ENCODE measurements at places on chromosomes 7 and 10.

- no peak for DNase-seq
Observed at GRCh38 chr10:119025336-119025735, 4.2 kb upstream of the NANOS1 start.

DNA sequence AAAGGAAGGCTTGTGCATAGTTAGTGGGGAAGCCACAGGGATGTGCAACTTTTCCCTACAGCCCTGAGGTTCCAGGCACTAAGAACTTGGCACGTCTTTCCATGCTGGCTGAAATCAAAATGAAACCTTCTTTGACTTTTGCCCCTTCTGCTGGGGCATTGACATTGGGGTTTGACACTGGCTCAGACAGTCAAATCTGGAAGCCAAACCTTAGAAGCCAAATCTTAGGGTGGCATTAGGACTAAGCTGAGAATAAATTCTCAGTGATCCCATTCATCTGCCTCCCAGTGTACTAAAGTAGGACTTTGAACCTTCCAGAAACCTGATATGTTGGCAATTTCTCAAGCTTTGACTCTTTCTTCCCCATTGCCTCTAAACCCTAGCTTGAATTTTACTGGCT lies 31.3 kb upstream of the INSYN2A start:
- no peak for DNase-seq

GRCh38 chr7:157656195-157656769 lies 319.5 kb downstream of the DNAJB6 start:
- DNase-seq, result no peak

DNA sequence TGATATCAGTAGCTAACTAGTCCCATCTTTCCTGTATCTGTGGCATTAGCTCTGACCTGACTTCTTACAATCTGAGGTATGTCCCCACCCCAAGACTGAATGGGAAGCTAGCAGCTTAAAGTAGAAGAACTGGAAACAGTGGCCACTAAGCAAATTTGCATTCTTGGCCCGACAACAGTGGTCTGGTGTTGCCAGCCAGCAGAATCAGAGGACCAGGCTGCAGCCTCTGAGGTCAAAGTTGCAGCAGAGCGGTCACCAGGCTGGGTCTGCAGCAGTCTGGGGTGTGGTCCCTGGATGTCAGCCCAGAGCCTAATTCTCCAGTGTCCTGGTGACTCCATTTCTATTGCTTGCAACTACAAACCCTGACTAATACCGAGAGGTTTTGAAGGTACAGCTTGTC lies 26.3 kb downstream of the FAM107B start:
- no peak for DNase-seq

DNA sequence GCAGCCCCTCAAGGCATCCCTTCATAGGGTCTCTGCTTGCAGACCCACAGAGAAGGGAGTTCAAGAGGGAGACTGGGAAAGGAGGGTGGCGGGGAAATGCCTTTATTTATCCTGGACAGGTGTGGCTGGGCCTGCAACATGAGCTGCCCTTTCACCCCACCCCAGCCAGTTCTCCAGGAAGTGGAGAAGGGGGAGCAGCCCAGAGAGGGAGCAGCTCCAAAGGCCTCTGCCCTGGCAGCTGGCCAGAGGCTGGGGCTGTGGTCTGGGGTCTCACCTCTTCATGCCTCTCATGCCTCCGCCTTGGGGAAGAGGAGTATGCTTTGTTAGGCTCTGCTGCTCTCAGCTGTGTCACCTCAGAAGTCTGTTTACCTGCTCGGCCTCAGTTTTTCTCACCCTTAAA lies 3.1 kb downstream of the LDB3 start:
- DNase-seq, result no peak

- DNase-seq, result no peak
Observed at GRCh38 chr7:4712281-4713182, 30.4 kb downstream of the FOXK1 start.

- DNase-seq, result no peak
Observed at GRCh38 chr10:77043420-77043763, 594.2 kb downstream of the KCNMA1 start.

- no peak for DNase-seq
Observed at GRCh38 chr7:70679661-70680060, 452.3 kb upstream of the GALNT17 start.

GRCh38 chr7:106102387-106102966 lies 9.6 kb downstream of the SYPL1 start:
- no peak for DNase-seq

- no peak for DNase-seq
Observed at GRCh38 chr7:31445686-31446355, 68.1 kb upstream of the ITPRID1 start.

DNA sequence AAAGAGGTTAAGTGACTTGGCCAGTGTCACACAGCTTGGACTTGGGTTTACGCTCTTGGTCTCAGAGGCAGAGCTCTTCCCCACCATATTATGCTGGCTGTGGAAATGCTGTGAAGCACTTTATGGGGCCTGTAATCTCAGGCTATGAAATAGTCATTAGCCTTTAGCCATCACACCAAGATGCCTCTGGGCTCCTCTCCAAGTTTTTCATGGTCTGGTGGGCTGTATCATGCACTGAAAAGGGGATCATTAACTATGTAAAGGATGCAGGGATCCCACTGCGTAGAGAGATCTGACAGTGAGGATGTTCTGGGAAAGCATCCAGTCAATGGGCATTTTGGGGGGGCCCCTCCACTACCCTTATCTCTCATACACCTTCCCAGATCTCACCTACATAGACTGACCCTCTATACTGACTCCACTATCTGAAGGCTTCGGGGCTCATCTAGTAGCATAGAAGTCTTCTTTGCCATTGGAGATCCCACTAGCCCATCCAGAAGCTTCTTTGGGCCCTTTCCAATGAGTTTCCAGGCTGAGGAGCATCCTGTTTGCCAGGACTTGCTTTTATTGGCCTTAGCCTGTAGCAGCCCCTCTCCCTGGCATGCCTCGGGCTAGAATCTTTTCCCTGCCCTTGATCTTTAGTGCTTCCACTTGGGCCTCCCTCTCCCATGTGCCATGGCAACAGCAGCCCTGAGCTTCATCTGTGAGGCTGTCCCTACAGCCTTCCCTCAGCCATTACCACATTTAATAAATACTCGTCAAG lies 19.6 kb downstream of the FRMPD2 start:
- DNase-seq, result no peak

GRCh38 chr10:87842220-87842641 lies 21.1 kb downstream of the KLLN start:
- DNase-seq, result no peak

DNA sequence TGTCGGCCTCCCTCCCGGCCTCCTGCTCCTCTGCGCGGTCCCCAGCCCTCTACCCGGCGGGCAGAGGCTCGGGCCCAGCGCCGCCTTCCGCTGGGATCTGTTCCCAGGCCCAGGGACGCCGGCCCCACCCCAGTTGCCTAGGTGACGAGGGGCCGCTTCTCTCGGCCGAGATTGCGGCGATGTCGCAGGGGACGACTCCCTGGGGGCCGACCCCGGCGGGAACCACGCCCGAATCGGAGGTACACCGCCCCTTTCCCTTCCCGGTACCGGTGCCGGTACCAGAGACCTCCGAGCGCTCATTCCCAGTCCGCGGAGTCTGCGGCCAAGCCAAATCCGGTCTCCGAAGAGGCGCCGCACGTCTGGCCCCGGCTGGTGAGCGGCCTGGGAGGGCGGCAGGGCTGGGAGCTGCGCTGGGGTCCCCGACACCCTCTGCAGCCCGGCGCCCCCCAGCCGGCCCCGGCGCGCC lies at the start of gene CABCOCO1:
CABCOCO1 (plus strand) TSS at position 136 of the 466 bp plus-strand sequence; CDS start at position 180, 44 bp downstream.
- DNase-seq, result no peak

- DNase-seq, result no peak
Observed at GRCh38 chr10:61942604-61943461, 41.3 kb downstream of the ARID5B start.

DNA sequence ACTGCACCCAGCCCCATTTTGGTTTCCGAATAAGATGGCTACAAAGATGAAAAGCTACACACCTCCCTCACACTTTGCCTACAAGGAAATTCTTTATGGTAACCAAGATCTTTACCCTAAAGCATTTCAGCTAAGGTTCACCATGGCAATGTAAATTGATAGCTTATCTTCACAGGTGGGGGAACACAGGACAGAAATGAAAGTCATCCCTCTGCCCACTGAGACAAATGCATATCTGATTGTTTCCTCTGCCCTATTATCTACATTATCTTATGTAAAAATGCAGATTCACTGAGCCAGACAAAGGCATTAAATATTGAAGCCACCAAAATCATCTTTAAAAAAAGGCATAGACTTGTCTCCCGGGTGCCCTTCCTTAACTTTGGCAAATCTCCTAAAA lies 3.2 kb upstream of the TMEM139 start:
- no peak for DNase-seq

DNA sequence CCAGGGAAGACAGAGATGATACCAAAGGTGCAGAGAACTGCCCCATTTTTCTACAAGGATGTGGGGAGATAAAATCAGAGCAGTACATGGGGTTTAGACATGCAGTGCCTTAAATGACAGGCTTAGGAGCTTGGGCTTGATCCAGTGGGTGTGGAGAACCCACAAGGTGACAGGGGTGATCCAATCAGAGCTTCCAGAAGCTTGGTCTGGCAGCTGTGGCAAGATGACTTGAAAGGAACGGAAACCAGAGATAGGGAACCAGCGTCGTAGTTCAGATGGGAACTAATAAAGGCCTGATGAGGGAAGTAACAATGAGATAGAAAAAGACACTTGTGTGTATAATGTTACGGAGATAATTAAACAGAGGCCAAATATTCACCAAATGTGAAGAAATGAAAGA lies 80.7 kb downstream of the SLC37A3 start:
- no peak for DNase-seq

DNA sequence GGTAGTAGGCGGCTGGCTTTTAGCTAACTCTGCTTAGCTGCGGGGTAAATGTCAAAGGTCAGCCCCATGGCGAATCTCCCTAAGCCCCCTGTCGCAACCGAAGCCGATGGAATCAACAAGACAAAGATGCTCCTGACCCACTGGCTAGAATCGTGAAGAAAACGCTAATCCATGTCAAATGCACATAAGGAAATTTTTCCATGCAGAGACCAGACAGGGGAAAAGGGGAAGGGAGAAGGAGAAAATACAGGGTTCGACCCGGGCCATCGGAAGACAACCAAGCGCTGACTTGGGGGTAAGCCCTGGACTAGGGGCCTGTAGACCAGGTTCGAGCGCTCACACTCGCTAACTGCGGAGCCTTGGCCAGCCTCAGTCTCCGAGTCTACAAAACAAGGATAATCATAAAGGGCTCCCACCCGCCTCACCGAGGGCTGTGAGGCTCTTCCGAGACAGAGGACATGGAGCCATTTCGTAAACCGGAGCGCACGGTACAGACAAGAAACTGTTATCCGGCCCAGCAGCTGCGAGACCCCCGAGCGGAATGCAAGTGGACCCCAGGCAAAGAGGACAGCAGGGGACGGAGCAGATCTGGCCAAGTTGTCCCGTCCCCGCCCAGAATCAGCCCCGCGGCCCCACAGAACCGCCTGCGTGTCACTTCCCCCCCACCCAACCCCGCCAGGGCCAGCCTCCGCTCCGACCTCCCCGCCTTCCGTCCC lies 507 bp downstream of the SAR1A start:
- DNase-seq, result no peak

GRCh38 chr7:108188724-108189123 lies 58.6 kb upstream of the LAMB4 start:
- no peak for DNase-seq

DNA sequence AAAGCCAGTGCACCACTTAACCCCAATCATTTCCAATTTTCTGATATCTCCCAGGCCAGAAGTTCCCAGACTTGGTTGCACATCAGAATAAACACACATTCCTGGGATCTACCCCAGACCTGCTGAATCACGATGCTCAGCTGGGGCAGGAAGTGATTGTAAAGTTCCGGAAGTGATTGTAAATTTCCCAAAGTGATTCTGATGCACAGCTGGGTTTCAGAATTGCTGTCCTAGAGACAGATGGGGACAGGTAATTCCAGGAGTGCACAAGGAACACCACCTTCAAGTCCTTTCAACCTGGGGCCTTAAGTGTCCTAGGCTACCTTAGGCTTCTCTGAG lies 104.2 kb upstream of the EEPD1 start:
- DNase-seq, result no peak

DNA sequence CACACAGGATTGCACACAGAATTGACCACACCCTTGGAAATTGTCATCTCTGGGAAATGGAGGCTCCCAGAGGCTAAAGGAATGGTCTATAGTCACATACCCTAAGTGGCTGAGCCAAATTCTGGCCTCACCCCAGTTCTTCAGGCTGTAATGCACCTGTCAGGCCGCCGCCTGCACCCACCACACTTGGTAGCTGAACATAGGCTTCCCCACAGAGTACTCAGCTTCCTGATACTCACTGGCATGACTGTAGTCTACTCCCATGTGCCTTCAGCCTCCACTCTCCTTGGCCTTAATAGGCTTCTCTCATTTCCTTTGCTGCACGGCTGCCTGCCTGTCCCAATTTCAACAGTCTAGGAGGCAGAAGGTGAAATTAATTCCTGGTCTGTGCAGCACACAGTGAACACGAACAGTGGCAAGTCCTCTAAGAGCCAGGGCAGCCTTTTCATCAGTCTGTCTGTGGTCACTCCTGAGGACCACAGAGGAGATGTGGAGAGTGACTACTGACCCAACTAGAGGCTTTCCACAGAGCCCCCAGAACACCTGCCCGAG lies 42.5 kb downstream of the NUDCD3 start:
- DNase-seq, result no peak

- DNase-seq, result no peak
Observed at GRCh38 chr10:127354255-127354654, 157.9 kb upstream of the INSYN2A start.

DNA sequence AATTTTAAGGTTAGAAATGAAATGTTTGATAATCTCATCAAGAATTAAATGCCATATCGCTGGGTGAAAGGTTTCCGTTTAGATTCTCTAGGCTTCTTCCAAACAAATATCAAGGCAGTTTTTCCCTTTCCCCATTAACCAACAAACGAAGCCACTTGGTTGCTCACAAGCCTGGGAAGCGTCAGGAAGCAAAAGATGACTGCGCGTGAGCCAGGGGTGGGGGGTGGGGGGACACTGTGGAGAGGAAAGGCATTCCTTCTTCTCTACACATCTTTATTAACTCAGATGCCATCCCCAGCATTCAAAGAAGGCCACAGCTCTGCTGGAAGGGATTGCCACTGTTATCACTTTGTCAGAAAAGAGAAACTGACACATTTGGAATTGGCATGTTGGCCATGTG lies 207.1 kb downstream of the TRIL start:
- DNase-seq, result no peak

All from activated CD8-positive, alpha-beta memory T cell treated with anti-CD3 and anti-CD28 coated beads for 48 hours (primary cell).